ENCODE measurements at places on chromosomes 3 and 15.

GRCh38 chr15:101362359-101362758 is 67.3 kb upstream of the SNRPA1 start:
- DNase-seq = no peak

- no peak for DNase-seq
These were observed 168.1 kb upstream of the CD96 start for GRCh38 chr3:111373861-111374260.

DNA sequence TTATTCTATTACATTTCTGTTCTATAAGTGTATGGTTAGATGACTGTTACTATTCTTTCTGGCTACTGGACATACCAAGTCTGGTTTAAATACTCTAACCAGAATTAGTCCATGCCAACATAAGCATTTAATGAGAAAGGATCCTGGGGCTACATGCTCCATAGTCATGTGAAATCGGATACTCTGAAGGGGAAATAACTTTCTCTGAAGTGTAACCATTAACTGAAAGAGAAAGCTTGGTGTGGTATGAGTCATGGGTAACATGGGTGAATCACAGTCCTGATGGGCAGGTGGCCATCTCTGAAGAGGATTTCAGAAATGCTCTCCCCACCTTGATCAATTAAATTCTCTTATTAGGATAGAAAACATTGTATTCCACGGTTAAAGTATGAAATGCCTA is 69.4 kb downstream of the FHIT start:
- no peak for DNase-seq

DNA sequence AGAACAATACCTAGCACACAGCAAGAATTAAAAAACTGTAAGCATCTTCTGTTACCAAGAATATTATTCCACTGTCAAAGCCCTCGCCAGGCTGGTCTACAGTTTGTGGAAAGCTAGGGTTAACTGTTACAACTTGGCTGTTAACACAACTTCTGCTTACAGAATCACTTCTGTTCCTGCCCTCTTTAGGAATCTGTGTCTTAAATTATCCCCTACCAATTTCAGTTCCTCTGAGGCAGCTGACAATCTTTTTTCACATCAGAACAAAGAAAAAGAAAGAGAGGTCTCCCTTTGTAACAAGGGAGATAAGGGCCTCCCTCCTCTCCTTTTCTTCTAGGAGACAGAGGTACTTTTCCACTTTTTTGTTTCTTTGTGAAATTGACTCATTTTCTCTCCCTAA is 188.9 kb downstream of the FMN1 start:
- DNase-seq = no peak

GRCh38 chr3:54372232-54372631 is 249.9 kb downstream of the CACNA2D3 start:
- DNase-seq = no peak

GRCh38 chr15:33145447-33145846 is 49.1 kb downstream of the FMN1 start:
- no peak for DNase-seq

DNA sequence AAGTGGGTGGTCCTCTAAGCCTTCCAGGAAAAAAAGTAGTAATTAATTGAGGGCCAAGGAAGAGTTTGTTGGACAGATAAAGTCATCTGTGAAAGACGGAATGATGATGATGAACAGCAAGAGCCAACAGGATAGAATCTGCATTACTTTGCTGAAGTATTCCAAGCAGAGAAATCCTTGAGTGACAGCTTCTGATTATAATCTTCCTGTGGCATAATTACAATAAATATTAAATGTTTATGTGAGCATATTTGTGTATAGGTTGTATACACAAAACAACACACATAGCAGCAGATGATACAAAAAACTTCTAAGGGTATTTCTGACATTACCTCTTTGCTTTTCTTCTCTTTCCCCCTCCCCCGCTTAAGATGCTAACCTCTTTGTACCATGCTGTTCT is 147.6 kb downstream of the SPATA16 start:
- DNase-seq = no peak
